HT-29 (cell line): ENCODE measurements at places on chromosomes 12 and 14. TPM values are rescaled to one million over a fixed set of nuclear protein-coding genes. Genes with fewer than 3 reads are reported as not detected.

SLC8A3 gene
- total RNA-seq = not detected in 2 replicates

SLC15A4 gene
- total RNA-seq = 17.9 and 30.4 TPM in 2 replicates

ACOT4 gene
- total RNA-seq = 3.3 and 3.5 TPM in 2 replicates

P3H3 gene
- total RNA-seq = 2.2 and 2.7 TPM in 2 replicates

AQP2 gene
- total RNA-seq = 0.10 and 0.21 TPM in 2 replicates

GPR162 gene
- not detected in 2 replicates for total RNA-seq

LRRC43 gene
- not detected in 2 replicates for total RNA-seq

NOVA1 gene
- total RNA-seq = 0.10 and 0.37 TPM in 2 replicates

KRT79 gene
- not detected in 2 replicates for total RNA-seq

DNA sequence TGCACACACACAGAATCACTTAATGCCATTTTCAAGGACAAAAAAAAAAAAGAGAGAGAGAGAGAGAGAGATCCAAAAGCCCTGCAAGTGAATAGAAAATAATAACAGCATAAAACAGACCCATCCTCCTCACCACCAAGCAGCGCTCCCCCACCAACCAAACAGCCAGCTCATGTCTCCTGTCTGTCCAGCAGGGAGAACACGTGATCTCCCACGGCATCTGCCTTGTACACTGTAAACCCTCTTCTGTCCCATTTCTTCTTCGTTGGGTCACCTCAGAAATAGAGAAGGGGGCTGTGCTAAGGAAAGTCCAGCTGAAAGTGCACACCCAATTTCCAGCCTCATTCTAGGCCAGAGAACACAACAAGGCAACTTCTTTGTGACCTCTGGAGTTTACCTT lies 222.5 kb downstream of the EXOC5 start:
- DNase-seq = no peak

- peak; percentile 46 for DNase-seq
These were observed 22.8 kb downstream of the APOBEC1 start for GRCh38 chr12:7642876-7643309.

- no peak for DNase-seq
These were observed 15.9 kb downstream of the NCOR2 start for GRCh38 chr12:124551268-124552144.

GRCh38 chr12:54879150-54879549 lies 24.8 kb downstream of the MUCL1 start:
- DNase-seq = no peak

DNA sequence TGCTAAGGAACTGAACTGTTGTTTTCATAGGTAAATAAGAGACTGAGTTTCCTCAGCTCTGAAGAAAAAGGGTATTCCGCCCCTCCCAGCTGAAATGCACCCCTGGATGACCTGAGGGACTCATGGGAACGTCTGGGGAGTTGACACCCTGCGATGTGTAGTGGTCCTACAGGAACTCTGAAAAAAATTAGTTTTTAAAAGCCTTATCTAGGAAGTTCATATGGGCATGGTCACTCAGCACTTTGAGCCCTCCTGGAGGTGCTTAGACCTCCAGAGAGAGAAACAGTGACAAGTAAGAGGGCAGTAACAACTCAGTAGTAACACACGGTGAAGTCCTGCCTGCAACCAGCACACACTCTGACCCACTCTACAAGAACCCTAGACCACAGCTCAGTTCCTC lies 91.2 kb upstream of the CNOT2 start:
- no peak for DNase-seq

DNA sequence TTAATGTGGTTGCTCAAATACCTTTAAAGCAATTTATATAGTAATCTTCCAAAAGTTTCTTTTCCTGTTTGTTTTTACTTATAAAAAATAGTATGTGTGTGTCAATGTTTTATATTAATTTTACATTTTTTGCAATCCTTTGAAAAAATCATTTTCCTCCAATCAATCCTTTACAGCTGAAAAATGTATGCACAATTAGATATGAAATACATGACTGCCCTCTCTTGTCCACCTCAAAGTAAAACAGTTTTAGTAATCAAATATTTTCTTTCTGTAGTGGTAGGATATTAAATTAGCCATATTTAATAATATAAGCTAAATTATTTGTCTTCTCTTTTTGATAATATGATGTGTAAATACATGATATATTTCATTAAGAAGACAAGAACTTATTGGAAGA lies 269.9 kb downstream of the ADAMTS20 start:
- DNase-seq = peak; percentile 23

DNA sequence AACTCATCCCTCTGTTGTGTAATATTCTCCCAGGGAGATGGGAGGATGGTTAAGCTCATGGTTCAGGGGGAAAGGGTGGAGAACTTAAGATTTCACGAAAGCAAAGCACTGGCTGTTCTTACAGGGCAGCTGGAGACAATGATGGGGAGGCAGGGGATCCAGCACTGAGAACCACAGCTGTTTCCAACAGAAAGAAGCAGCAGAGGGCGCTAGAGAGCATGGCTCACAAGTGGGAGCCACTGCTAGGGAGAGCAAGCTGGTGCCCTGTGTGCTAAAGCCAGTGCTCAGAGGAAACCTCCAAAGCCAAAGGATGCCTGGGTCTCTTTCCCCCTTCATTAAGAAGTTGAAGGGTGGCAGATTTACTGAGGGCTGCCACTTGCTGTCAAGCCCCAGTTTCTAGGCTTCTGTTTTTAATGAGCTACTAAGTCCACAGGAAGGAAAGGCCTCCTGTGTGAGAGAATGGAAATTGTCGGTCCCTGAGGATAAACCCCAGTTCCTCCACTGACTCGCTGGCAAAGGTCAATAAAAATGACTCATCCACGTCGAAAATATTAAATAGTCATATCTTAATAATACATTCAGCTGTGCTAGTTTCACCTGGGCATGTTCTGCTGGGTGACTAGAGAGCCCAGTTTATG lies 199.7 kb downstream of the ANO2 start:
- DNase-seq = peak; percentile 80

DNA sequence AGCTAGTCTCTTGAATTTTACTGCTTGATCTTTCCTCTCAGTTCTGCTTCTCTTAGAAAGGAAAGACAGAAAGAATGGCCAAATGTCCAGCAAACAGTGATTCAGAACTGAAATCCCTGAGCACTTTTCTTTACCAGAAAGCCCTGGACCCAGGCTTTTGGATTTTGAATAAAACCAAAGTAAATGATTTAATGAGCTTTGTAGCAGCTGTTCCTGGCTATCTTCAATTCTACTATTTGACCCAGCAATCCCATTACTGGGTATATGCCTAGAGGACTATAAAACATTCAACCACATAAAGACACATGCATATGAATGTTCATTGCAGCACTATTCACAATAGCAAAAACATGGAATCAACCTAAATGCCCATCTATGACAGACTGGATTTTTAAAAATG lies 187.2 kb downstream of the PRKD1 start:
- DNase-seq = no peak

DNA sequence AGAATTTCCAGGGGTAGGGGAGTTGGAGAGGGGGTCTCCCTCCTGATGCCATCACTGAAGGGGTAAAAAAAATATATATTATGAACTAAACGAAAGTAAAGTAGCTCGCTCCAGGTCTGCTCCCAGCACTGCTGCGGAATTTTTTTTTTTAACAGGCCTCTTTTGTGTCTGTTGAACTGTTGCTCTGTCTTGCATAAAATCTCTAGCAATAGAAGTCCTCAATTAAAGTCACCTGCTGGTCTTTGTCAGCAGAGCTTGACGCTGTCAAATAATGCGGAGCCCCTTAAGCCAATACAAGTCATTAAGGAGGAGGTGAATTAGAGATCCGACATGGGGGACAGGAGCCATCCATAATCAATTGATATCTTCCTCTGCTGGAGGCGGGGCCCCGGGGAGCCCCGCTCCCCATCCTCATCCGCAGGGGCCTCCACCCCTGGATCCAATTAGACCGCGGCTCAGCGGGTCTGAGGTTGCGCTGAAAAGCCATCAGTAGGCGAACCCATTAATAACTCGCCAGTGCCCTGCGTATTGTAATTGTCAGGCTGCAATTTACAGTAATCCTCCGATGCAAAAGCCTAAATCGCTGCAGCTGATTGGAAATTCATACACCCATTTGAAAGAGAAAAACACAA lies 85.6 kb downstream of the DICER1 start:
- DNase-seq = no peak

GRCh38 chr14:99570544-99571302 lies 33.3 kb downstream of the CCDC85C start:
- no peak for DNase-seq

DNA sequence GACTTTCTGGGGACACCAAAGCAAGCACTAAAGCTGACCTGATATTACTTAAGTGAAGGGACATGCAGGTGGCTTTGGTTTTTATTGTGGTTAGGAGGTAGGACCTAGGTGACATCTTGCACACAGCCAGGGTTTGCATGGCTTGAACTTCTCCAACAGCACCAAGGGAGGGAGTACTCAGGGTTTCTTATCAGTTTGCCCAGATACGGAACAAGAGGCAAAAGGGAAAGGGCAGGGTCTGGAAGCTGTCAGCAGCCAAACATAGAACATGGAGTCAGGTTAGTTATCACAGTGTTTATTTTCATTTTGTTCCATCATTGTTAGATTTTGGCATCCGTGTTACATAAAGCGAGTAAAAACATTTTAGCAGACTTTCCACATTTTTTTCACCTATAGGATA lies 186.3 kb upstream of the CLEC14A start:
- DNase-seq = no peak

GRCh38 chr14:69708586-69709560 lies 58.1 kb upstream of the SRSF5 start:
- DNase-seq = peak; percentile 38

GRCh38 chr12:42793166-42793565 lies 203.6 kb upstream of the PRICKLE1 start:
- no peak for DNase-seq

DNA sequence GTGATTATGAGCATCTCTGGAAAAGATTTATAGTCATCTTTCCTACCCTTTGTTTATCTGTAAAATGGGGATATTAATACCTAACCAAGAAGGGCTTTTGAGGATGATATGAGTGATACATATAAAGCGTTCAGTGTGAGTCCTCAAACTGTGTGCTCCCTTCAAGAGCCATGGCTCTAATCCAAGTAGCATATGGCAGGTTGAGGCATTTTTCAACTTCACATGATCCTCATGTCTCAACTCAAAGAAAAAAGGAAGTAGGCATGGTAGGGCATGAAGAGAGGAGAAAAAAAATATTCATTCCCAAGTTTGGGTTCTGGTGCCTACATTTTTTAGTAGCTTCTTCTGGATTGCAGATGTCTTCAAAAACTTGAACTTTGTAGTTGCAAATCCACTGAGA lies 286.3 kb upstream of the ATP2B1 start:
- no peak for DNase-seq

DNA sequence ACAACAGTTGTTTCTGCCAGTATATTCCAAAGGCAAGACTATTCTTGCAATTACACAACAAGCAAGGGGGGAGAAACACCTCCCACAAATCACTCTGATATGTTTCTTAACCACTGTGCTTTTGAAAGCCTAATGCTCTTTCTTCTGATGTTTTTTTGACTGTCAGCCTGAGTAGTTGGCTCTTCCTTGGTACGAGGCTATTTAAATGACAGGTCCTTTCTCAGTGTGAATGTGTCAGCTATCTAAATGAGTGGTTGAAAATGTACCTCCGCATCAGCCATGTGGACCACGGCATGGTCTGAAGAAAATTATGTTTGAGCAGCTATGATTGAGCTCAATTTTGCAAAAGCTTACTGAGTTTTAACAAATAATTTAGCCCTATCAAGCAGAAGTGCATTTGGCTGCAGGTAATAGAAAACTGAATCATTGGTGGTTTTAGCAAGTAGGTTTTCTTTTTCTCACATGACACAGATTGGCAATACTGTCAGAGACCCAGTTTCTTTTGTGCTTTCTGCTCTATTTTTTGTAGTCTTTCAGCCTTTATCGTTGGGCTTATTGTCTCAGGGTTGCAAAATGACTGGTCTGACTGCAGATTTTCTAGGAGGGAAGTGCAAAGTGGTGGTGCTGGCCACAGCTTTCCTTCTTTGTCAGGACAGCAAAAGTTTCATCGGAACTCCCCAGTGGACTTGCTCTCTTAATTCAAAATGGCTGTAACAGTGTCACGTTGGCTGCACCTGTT lies 162.8 kb downstream of the RGS6 start:
- no peak for DNase-seq

- DNase-seq = no peak
These were observed 471.8 kb downstream of the TMEM117 start for GRCh38 chr12:44307506-44308168.

GRCh38 chr12:20320552-20320951 lies 47.8 kb upstream of the PDE3A start:
- DNase-seq = no peak

GRCh38 chr12:78931466-78931990 lies 67.0 kb downstream of the SYT1 start:
- DNase-seq = no peak

DNA sequence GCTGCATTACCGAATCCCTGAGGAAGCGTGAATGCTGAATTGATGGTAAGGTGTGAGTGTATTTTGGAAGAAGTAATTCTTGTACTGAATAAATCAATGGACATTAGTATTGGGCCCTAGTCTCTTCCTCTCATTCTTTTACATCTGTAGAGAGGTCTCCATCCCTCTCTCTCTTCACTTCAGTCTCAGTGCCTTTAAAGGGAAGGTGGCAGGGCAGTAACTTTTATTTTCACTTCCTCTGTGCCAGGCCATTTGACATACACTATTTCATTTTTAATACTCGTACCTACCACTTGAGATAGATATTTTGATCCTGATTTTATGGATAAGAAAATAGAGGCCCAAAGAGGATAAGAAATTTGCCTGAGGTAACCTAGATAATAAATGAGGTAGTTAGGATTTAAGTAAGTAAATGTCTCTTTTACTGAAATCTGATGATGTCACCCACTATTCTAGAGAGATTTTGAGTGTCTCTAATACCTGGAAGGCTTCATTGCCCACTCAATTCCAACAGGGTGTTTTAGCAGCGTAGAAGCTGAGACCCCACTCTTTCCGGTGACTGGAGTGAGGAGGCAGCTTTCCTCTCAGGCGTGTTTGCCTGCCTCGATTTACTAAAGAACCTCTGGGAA lies 177.9 kb upstream of the PRICKLE1 start:
- DNase-seq = no peak

GRCh38 chr12:86634456-86635410 lies 378.5 kb upstream of the MGAT4C start:
- DNase-seq = no peak

DNA sequence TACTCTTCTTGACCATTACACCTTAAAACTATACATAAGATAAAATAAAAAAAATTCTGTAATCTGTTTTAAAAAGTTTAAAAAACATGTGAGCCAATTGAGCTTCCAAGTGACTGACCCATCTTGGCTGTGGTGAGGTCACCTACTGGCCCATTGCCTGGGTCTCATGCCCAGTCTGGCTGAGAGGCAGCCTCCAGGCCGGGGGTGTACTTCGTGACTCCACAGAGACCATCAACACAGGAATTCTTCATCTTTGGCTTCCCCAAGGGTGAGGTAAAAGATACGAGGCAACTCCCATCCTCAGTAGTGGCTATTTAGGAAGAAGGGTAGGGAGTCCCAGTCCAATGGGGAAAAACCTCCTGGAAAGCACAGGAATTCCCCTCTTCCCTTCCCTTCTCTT lies 113.2 kb downstream of the APAF1 start:
- no peak for DNase-seq
